ENCODE measurements at places on chromosomes 3 and 15.

GRCh38 chr3:175041369-175041768 lies 182.2 kb downstream of the NAALADL2 start:
- no peak for DNase-seq

DNA sequence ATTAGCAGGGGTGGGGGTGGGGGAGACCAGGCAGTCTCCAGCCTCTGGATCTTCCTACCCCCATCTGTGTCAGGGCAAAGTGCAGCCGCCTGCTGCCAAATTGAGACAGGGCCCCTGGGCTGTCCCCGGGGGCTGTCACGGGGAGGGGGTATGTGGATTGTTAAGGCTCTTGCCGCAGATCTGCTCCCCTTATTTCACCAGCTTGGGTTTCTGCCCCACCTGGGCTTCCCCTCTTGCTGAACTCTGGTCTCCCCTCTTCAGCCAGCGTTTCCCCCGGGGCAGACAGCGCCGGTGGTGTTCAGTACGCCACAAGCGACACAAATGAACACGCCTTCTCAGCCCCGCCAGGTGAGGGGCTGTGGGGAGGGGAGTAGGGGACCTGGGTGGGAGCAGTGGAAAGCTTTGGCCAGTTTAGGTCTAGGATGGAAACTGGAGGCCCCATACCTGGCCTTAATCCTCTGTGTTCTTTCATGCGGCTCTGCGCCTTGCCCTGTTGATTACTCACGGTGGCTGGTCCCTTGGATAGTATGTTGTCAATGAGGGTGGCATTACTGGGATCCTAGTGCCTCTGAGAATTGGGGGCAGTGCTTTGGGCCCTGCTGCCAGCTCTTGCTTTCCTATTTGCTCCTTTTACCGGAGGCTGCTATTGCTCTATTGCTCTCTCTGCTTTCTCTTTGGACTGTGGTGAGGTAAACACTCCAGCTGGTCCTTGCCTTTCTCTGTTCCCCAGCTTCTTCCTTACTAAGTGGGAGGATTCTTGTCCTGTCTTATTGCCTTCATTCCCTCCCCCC lies 1.7 kb downstream of the EIF4G1 start:
- no peak for DNase-seq

GRCh38 chr15:79620112-79620857 lies 188.1 kb downstream of the MINAR1 start:
- DNase-seq = no peak

GRCh38 chr15:73464602-73465001 lies 21.6 kb downstream of the REC114 start:
- DNase-seq = no peak

DNA sequence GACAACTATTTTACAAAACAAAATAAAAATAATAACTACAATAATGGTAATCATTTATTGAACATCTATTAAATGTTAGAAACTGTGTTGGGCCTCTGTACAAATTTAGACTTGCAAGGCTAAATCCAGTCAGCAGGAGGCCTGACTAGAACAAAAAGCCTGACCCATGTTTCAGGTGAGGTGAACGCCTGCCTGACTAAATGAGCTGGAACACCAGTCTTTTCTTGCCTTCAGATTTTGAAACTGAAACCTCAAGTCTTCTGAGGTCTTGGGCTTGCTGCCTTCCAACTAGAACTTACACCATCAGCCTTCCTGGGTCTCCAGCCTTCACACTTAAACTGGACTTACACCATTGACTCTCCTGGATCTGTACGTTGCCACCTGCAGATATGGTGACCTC lies 706.9 kb downstream of the TBL1XR1 start:
- DNase-seq = no peak

- no peak for DNase-seq
Measured at GRCh38 chr3:46386205-46386604, 15.5 kb downstream of the CCR5 start.

DNA sequence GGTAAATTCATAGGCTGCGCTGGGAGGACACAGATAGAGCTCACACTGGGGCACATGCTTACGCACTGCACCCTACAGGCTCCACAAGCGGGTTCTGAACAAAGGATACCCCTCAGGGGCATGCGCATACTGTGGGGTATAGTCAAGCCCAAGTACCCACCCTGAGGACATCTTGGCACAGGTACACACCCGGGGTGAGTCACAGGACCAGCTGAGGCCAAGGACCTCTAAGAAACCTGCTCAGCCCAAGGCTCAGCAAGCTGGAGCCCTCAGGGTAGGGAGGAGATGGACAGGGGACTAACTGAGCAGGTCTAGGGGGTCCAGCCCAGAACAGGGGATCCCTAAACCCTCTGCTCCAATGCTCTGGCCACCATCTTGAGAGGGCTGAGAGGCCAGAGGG lies 3.3 kb downstream of the SHISA5 start:
- DNase-seq = no peak

DNA sequence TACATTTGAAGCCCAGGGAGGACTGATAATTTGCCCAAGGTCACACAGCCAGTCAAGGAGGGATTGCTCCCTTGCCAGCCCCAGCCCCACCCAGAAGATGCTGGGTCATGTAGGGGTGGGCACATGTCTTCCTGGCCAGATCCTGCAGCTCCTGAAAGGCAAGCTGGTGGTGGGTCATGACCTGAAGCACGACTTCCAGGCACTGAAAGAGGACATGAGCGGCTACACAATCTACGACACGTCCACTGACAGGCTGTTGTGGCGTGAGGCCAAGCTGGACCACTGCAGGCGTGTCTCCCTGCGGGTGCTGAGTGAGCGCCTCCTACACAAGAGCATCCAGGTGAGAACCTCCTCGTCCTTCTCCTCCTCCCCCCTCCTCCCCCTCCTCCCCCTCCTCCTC lies 13.2 kb downstream of the ISG20 start:
- DNase-seq = peak; percentile 30

- no peak for DNase-seq
Measured at GRCh38 chr15:79601405-79602086, 169.4 kb downstream of the MINAR1 start.

GRCh38 chr3:43453981-43454380 lies 167.6 kb downstream of the SNRK start:
- DNase-seq = no peak

- DNase-seq = no peak
Measured at GRCh38 chr15:90580099-90580498, 50.4 kb downstream of the CRTC3 start.

- no peak for DNase-seq
Measured at GRCh38 chr3:72601983-72602750, 246.1 kb downstream of the SHQ1 start.

DNA sequence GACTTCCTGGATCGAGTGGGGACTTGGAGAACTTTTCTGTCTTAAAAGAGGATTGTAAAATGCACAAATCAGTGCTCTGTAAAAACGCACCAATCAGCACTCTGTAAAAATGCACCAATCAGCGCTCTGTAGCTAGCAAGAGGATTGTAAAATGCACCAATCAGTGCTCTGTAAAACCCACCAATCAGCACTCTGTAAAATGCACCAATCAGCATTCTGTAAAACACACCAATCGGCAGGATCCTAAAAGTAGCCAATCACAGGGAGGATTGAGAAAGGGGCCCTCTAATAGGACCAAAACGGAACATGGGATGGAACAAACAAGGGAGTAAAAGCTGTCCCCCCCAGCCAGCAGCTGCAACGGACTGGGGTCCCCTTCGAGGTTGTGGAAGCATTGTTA lies 587.4 kb upstream of the ALCAM start:
- DNase-seq = no peak

DNA sequence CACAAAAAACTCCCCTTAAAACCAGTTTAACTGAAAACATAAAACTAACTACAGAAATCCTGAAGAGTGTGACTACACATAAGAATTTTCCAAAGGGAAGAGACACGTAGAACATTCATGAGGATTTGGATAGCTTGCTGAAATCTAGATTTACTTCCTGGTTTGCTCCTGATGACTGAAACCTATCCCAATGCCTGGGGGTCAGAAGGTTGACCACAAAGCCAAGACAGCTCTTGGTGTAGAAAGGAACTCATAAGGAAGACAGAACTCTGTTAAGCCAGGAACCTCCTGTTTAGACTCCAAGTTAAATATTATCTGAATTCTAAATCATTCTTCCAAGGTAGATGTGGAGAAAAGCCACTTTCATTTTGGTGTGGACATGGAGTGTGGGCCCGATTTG lies 92.8 kb downstream of the TFG start:
- no peak for DNase-seq

DNA sequence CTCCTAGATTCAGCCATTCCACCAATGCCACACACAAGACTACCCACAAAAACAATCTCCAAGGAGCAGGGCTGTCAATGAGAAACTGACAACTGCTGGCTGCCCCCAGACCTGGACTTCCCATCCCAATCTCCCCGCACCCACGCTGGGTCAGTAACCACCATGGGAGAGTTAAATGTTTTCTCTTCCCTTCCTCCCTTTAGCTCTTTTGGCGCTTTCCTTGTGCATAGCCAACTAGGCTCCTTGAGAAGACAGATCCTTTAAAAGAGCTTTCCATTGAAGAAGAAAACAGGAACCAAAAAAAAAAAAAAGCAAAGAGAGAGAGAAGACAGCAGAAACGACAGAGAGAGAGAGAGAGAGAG lies 8.3 kb downstream of the BCL6 start:
- DNase-seq = no peak

GRCh38 chr3:29690686-29691353 lies 409.9 kb downstream of the RBMS3 start:
- DNase-seq = no peak

DNA sequence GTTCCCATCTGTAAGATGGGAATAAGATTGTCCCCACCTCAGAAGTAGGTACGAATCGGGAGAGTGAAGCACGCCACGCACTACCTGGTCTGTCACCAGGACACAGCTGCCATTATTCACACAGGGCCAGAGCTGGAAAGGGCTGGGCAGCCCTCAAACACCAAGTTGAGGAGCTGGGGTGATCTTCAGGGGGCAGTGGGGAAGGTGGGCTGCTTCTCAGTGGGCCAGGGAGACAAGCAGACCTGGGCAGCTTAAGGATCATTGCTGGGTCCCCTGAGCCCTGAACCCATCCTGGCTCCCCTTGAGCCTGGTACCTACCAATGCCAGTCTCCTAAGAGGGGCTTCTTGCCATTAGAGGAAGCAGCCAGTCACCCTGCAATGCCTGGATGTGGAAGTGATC lies 82.1 kb downstream of the SMAD6 start:
- DNase-seq = no peak

- DNase-seq = no peak
Measured at GRCh38 chr3:61637088-61638051, 76.0 kb downstream of the PTPRG start.

DNA sequence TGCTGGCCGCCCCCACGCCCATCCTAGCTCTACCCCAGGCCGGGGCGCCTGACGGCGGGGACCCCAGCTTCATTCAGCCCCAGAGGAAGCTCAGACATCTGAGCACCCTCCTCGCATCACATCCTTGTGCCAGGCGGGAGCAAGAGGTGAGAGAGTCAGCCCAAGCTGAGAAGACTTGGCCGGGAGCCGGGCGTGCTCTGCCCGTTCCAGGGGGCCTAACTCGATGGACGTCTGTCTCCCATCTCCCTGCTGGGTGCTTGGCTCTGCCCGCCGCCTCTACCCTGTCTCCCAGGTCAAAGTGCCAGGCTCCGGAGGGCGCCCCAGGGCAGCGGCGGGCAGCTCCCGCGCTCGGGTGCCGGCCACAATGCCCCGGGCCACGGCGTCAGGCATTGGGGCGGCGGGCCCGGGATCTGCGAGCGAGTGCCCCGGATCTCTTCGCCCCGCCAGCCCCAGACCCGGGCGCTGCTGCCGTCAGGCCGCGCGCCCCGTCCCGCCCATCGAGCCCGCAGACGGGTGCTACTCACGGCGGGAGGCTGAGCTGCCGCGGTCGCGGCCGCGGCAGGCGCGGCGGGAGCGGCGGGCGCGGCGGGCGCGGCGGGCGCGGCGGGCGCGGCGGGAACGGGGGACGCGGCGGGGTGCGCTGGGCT lies 388 bp downstream of the DAPK2 start:
- DNase-seq = no peak

- no peak for DNase-seq
Measured at GRCh38 chr3:61730577-61731231, 169.3 kb downstream of the PTPRG start.

- no peak for DNase-seq
Measured at GRCh38 chr15:29669823-29670222, 152.4 kb downstream of the TJP1 start.

- DNase-seq = no peak
Measured at GRCh38 chr15:30675126-30675525, 49.2 kb downstream of the ARHGAP11B start.

- DNase-seq = no peak
Measured at GRCh38 chr3:56921573-56922453, 120.1 kb upstream of the ARHGEF3 start.

Measured in activated T-cell treated with anti-CD3 and anti-CD28 coated beads, Interleukin-2, amount 50 U/mL, for 24 hours (primary cell).